Activated CD4-positive, CD25-positive, alpha-beta regulatory T cell treated with anti-CD3 and anti-CD28 coated beads, Interleukin-2, amount 50 U/mL, for 16 hours (primary cell): ENCODE measurements at places on chromosomes 7 and 10.

DNA sequence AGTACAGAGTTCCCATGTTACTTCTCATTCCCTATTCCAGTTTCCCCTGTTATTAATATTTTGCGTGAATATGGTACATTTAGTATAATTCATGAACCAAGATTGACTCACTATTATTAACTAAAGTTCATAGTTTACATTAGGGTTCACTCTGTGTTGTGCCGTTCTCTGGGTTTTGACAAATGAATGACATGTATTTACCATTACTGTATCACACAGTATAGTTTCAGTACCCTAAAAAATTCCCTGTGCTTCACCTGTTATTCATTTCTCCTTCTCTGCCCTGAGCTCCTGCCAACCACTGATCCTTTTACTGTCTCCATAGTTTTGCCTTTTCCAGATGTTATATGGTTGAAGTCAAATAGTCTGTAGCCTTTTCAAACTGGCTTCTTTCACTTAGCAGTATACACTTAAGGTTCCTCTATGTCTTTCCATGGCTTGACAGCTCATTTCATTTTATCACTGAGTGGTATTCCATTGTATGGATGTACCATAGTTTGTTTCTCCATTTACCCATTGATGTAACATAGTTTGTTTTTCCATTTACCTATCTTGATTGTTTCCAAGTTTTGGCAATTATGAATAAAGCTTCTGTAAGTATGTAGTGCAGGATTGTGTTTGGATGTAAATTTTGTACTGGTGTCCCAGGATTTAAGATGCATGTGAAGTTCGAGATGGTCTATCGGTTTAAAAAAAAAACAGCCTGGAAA is 58.8 kb downstream of the CDK14 start:
- no peak for DNase-seq

DNA sequence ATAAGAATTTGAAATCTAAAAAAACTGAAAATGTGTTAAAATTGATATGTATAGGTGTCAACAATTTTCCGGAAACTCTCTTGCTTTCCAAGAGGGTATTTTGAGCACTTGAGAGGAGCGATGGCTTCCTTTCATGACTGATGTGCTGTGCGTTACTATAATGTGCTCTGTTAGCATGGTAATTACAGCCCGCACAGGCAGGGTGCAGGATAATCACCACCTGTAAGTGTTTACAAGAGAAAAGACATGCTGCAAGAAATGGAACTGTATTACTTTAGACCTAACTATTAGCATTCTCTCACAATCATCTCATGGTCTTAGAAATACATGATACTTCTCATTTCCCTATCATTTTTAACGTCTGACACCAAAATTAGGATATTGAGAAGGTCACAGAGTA is 92.4 kb upstream of the ADARB2 start:
- DNase-seq: no peak

GRCh38 chr10:113322843-113323242 is 230.0 kb upstream of the HABP2 start:
- DNase-seq: no peak

GRCh38 chr7:28480595-28480994 is 68.3 kb downstream of the CREB5 start:
- DNase-seq: no peak

GRCh38 chr10:4285121-4285520 is 500.1 kb upstream of the KLF6 start:
- DNase-seq: no peak

DNA sequence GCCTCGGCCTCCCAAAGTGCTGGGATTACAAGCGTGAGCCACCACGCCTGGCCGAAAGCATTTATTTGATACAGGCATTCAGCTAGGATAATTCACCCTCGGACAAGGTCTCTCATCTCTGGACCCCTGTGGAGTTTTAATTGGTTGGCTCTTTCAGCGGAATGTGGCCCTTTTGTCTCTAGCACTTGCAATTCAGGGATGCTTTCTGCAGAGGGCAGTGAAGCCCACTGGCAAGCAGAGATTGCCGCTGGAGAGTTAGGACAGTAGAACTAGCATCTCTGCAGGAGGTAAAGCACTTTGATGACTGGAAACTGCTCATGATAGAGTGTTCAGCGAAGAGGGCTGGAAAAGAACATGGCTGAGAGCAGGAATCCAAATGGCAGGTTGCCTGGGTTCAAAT is 62.0 kb downstream of the SUFU start:
- no peak for DNase-seq

DNA sequence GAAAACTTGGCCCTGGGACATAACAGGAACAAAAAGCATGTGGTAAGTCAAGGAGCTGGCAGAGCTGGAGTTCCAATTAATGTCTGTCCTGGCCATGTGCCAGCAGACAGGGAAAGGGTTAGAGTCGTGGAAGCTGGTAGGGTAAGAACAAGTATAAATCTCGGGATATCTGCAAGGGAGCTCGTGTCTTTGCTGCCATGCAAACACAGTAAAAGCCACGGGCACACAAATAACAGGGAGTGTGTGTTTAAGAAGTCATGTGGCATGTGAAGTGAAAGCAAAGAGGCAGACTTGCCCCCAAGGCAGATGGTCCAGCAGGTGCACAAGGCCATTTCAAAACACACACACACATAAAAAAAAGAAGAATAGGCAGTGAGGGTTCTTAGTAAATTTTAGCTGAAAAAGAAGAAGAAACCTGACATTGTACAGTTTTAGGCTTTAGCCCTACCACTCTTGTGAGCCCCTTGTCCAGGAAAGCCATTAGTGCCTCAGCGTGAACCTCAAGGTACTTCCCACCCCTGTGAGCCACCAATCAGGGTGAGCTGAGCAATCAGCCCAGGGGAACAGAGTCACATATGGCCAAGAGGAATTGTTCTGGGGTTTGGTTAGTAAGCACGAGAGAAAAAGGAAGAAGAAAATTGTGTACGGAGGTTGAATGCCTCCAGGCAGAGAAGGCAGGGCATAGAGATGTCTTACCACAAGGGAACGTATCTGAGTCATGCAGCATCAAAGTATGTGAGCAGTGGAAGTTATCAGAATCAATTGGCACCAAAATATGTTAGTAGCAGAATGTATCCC is 32.8 kb upstream of the ARHGAP12 start:
- DNase-seq: no peak

- DNase-seq: no peak
Observed at GRCh38 chr7:5831196-5831595, 49.4 kb upstream of the OCM start.

GRCh38 chr7:120114626-120115025 is 158.3 kb upstream of the KCND2 start:
- no peak for DNase-seq

DNA sequence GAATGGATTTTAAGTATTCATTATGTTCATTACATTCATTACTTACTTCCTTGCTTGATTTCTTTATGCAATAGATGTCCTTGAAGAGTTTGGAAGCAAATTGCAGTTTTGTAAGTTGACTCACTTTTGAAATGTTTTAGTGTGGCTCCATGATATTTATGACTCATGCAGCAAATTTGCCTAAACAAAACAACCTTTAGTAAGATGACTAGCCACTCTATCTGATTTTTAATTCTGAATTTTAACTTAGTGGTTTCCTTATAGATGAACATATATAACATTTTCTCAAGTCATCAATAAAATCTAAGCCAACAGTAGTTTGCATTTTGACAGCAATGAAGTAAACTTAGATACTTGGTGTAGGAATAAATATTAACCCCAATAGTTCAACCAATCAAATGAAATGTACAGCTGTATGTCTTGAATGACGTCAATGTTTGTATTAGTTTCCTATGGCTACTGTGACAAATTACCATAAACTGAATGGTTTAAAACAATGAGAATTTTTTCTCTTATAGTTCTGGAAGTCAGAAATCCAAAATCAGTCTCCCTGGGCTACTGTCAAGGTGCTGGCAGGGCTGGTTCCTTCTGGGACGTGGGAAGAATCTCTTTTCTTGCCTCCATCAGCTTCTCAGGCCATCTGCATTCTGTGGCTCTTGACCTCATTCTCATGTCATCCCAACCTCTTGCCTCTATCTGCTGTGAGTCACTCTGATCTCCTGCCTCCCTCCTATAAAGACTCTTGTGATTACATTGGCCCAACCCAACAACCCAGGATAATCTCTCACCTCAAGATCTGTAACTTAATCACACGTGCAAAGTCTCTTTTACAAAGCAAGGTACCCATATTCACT is 73.4 kb downstream of the AHR start:
- no peak for DNase-seq

GRCh38 chr7:106737202-106737562 is 76.2 kb upstream of the CCDC71L start:
- no peak for DNase-seq

GRCh38 chr10:132420981-132421846 is 24.2 kb downstream of the PWWP2B start:
- no peak for DNase-seq

GRCh38 chr10:4024516-4025245 is 239.7 kb upstream of the KLF6 start:
- DNase-seq: no peak

DNA sequence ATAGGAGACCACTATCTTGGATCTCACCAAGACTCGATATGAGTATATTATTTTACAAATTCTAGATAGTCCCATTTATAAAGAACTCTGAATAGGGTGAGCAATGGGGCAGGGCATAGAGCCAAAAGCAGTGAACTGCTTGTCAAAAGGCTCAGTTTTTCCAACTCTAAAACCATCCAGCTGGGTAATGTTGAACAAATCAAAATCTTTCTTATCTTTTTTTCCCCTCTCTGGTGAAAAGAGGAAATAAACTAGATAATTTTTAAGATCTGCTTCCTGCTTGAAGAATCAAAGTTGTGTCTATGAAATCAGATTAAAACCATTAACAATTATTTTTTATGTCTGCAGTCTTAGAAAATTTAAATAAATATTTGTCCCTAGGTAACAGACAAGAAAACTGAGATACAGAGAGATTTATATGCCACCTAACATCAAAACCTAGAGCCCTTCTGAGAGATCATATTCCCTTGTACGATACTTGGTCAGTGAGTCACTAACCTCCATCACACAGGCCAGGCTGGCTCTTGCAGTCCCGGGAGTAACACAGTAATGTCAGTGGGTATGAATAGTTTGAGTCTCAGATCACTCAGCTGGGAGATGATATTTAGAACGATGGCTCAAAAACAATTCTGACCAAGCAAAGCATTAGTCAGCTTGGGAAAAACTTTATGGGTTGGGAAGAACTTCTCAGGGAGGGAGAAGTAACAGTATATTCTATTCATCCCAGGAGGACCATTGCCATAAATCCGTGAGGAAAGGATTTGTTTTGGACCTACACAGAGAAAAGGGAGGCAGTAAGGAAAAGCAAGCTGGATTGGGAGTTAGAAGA is 178.8 kb downstream of the REEP3 start:
- no peak for DNase-seq

DNA sequence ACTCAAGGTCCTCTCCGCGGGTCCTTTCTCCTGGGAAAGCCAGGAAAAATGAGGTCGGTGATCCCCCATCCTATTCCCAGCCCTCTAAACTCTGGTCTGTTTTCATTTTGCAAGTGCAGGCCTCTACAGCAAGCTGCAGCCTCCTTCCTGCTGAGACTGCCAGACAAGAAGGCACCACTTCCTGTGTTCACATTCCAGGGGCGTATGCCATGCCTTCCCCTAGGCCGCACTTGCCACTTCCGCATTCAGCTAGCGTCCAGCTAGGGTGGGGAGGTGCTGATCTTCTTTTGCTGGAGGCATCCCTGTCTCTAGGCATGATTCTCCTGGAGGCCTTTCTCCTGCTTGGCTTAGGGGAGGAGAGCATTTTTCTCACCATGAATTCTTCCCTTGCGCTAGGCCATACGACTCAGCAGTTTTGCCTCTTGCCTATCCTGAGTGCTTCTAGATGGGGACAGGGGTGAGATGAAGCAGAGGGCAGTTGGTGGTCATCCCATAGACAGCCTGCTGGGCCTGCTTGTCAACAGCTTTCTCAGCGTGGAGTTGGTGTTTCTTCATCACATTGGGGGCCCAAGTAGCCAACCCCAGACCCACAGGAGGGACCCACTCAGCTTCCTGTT is 328.9 kb downstream of the RPS24 start:
- DNase-seq: no peak

DNA sequence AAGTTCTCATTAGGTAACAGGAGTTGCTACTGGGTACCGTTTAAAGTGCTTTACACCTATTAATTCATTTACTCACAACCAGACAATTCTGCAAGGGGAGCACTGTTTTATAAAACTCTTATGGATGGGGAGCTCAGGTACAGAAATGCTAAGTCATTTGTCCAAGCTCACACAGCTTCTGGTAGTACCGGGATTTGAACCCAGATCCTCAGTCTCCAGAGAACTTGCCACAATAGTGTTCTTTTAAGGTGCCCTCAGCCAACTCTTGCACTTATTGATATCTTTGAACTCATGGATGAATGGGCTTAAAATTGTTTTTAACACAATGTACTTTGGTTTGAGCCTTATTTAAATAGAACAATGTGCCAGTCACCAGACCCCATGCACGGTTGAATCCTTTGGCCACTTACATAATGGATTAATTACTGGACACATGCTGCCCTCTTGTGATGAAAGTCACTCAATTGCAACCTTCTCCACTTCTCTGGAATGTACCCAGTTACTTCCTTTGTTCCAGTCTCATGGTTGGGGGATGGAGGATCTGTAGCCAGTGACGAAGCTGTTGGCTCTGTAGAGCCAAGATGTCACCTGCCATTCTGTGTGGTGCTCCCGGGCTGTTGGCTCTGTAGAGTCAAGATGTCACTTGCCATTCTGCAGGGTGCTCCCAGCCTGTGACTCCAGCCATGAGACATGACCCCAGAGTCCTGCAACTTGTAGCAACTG is 65.6 kb downstream of the NOD1 start:
- DNase-seq: no peak

DNA sequence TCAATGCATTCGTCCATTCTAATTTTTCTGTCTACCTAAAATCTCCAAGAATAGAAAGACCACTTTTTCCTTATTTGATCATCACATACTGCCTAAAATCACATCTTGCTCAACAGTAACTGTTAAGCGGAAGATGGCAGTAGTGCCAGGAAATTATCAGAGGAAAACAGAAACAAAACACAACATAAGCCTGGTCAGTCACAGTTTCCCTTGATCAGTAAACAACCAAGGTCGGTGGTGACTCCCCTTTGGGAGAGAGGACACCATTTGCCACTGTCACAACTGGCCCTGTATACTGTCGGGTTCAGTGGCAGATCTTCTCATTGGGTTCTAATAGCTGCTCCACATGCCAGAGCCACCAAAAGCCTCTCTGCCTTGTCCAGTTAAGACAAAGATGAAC is 106.6 kb downstream of the PLXNA4 start:
- DNase-seq: no peak

DNA sequence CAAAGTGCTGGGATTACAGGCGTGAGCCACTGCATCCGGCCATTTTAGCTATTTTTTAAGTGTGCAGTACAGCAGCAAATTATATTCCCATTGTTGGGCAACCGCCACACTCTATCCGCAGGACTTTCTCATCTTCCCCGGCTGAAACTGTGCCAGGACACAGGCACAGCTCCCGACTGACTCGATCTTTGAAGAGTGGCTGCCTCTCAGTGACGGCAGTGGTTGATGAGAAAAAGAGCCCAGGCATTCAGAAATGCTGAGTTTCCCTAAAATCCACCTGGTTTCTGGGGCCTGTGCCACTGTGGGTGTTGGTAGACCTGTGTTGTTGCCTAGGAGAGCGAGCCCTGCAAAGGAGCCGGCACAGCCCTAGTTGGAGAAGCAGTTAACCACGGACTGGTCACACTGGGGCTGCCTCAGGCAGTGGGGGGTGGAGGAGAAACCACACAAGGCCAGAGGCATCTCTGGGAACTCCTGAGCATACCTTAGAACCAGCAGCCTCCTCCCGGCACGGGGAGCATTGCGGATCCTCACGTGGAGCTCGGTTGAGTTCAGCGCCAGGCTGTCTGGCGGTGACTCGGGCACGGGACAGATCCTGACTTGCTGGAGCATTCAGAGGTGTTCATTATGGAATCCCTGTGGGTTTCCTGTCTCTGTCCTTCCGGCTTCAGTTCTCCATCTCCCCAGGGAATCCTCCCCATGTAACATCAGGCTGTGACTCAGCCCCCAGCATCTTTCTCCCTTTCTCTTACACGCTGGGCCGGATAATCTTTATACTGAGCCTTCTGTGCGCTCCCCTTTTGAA is 16.2 kb downstream of the PFKFB3 start:
- no peak for DNase-seq
